AG20443 (cell line): ENCODE measurements at places on chromosomes 5 and 9.

- DNase-seq = no peak
Observed at GRCh38 chr9:114388357-114388682, 538 bp upstream of the AKNA start.

GRCh38 chr5:125409861-125410536, 663.6 kb upstream of the ZNF608 start:
- no peak for DNase-seq

DNA sequence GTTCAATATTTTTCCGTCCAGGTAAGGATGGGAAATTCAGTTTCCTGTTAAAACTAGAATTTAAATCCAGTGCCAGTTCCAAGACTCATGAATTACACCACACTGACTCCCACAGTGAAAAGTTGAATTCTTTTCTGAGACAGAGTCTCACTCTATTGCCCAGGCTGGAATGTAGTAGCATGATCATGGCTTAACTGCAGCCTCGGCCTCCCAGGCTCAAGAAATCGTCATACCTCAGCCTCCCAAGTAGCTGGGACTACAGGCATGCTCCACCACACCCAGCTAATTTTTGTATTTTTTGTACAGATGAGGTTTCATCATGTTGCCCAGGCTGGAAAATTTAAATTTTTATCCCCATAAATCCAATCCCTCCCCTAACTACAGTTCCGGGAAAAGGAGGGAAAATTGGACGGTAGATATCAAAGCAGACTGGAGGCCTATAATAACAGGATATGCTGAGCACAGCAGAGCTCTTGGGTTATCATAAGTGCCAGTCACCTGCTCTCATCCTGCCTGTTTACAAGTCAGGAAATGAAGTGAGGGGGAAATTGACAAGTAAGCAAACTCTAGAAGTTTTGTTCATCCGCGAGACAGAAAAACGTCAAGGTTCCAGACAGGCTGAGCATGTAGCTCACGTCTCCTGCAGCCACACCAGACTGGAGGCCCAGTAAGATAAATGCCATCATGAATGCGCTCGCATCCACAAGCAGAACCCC, 105.7 kb downstream of the UGCG start:
- no peak for DNase-seq

- DNase-seq = no peak
Observed at GRCh38 chr5:143418140-143418866, 14.8 kb upstream of the NR3C1 start.
